Stimulated activated CD8-positive, alpha-beta memory T cell treated with anti-CD3 and anti-CD28 coated beads, Interleukin-15, amount 100 ng/mL, for 24 hours (primary cell): ENCODE measurements at places on chromosomes 7 and 10.

- no peak for DNase-seq
Measured at GRCh38 chr10:12975266-12975665, 26.2 kb downstream of the CCDC3 start.

GRCh38 chr10:129219364-129219763 lies 247.7 kb upstream of the MGMT start:
- no peak for DNase-seq

DNA sequence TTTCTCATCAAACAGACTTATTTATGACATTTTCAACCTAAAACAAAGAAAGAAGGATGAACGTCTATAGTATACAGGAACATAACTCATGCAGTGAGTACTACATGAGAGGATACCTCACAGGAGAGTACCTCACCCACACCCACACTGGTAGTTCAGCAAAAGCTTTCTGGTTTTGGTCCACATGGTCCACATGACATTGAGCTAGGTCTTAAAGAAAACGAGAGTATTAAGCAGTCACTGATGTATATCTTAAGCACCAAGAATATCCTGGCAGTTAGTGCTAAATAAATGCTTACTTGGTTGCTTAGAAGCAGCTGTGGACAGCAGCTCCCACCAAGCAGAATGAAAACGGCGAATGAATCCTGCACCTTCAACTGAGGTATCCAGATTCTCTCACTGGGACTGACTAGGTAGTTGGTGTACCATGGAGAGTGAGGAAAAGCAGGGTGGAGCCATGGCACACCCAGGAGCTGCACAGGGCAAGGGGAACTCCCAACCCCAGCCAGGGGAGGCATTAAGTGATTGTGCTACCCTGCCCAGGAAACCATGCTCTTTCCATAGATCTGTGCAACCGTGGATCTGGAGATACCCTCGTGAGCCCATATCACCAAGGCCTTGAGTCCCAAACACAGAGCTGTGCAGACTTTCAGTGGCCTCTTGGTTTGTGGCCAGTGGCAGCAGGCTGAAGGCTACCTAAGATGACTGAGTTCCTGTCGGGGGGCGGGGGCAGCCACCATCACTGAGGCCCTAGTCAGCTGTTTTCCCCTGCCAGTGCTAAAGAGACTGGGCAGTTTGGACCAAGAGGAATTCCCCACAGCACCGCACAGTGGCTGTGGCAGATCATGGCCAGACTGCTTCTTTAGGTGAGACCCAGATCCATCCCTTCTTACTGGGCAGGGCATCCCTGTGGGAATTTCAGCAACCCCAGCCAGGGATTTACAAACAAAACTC lies 143.4 kb downstream of the SGMS1 start:
- DNase-seq: no peak

DNA sequence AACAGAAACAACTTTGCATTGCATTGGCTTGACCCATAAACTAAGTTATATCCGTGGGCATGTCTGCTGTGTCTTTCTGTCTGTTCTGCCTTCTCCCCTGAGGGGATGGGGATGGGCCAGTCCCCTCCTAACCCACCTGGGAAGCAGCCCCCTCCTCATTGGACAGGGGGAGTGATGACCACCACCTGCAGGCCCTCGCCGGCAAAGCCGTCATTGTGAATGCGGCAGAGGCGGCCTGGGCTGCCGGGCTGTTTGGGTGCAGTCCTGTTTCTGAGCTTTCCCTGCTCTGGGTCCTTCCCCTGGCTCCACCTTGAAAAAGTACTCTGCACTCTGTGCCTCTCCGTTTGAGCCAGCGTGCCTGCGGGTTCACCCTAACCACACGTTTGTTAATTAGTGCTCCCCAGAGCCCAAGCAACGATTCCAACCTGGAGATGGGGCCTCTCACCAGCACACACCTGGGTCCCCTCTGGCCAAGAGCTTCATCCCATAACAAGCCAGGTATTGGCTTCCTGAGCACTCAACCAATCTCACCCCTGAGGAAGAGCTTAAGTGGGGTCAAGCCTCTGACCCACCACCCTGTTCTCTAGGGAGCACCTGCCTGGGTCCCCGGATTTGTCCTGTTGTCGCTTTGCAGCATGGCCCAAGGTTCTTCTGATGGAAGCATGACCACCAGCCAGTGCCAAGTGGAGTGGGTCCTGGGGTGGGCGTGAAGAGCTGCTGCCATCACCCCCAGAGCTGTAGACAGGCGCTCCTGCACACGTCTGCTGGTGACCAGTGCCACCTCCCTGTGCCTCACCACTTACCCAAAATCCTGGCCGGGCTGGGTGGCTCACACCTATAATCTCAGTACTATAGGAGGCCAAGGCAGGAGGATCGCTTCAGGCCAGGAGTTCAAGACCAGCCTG lies 39.4 kb upstream of the ZMIZ2 start:
- no peak for DNase-seq

DNA sequence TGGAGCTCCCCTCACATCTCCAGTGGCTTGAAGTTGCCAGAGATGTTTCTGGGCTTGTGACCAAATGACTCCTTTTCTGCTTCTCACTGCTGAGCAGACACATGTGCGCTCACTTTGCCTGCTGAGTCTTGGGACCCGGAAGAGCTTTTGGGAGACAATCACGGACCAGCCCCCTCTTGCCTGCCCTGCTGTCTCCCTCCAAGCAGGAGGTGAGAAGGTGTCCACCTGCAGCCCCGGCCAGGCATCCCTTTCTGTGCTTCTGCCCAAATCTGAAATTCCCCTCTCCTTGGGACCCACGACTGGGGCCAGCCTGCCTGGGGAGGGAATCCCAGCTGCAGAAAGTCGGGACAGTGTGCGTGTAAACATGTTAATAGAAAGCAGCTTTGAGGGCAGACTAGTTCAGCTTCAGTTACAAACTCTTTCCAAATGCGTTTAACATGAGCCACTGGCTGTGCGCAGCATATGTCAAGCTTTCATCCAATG lies 31.7 kb downstream of the HTRA1 start:
- DNase-seq: no peak
